ENCODE measurements at places on chromosomes 3 and 15.

GRCh38 chr15:64893481-64894394, 18.0 kb upstream of the ANKDD1A start:
- DNase-seq = peak; percentile 96

DNA sequence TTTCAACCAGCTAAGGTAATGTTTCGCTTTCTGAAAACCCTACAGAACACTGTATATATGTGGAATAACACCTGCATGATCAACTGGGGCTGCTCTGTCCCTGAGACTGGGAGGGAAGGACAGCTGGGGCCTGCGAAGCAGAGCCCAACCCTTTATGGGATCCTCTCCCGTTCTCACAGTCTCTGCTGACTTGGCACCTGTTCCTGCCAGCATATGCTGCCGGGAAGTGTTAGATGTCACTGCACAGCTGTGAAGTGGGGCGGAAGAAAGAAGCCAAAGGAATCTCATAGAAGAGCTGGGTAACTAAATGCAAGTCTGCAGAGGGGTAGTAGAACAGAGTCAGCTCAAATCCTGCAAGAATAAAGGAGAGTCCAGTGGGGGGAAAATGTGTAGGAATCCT, 29.6 kb downstream of the LRRC3B start:
- no peak for DNase-seq

- no peak for DNase-seq
Measured at GRCh38 chr3:72560846-72561675, 287.2 kb downstream of the SHQ1 start.

DNA sequence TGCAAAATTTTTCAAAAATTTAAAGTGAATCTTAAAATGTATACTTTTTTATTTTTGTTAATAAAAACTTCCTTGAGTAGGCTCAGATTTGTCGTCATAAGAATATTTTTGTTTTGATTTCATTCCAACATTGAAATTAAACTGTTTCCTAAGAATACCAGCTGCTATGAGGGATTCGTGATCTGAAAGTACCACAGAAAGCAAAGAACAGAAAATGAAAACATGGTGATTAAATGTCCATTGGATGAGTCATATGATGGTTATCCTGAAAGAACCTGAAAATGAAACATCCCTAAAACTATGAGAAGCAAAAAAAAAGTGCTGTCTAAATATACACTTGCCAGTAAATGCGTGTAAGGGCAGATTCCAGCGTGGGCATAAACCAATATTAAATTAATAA, 143.8 kb downstream of the GMNC start:
- DNase-seq = no peak

Data from T-helper 22 cell (primary cell).